Aorta (tissue), 5 donors: ENCODE measurements at places on chromosomes 3 and 15. TPM values are rescaled to one million over a fixed set of nuclear protein-coding genes. Genes with fewer than 3 reads are reported as not detected.

LSAMP gene
- 0.88 TPM for total RNA-seq

SYNM gene
- total RNA-seq, result 103 TPM

USP50 gene
- total RNA-seq, result 1.1 TPM

DNA sequence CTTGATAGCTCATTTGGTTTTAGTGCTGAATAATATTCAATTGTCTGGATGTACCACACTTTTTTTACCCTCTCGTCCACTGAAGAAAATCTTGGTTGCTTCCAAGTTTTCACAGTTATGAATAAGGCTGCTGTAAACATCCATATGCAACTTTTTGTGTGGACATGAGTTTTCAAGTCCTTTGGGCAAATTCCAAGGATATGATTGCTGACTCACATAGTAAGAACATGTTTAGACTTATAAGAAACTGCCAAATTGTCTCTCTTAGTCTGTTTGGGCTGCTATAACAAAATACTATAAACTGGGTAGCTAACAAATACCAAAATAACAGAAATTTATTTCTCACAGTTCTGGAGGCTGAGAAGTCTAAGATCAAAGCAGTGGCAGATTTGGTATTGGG is 59.5 kb upstream of the TNFSF10 start:
- DNase-seq, result no peak

DNA sequence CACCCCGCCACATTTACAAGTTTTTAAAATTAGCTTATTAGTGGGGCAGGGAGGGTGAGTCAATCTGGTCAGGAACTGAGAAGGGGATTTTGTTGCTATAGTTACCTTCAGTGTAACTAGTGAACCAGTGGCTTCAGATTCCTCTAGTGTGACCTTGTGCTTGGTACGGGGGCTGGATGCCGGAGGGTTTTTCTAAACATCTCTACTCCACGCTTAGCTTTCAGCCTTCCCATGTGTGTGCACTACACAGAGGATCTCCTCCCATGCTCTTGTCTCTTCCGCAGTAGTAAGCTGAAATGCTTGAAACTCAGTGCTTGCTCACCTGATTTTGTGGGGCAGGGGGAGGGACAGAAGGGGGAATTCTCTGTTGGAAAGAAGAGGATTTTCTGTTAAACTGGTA is 67.9 kb upstream of the AKAP13 start:
- DNase-seq, result no peak

DNA sequence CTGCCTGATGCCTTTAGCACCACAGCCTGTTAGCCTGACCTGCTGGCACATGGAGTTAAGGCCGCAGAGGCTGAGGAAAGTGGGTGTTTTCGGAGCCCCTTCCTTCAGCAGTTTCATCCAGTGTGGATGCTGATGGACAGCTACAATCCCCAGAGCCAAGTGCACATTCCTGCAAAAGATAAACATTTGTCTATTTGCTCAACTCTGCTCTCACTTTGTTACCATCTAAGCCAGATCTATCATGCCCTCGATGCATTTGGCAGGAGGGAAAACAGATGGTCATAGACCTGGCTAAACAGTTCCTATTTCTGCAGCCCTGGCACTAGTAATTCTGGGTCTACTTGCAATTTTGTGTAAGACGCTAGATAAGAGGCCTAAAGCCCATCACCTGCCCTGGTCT is 312.9 kb upstream of the RASGRP1 start:
- DNase-seq, result no peak

- no peak for DNase-seq
Observed at GRCh38 chr15:40413036-40413435, 7.4 kb downstream of the IVD start.
